CD4-positive, alpha-beta T cell (primary cell): ENCODE measurements at places on chromosomes 2 and 18. TPM values are rescaled to one million over a fixed set of nuclear protein-coding genes. Genes with fewer than 3 reads are reported as not detected.

The ASXL2 gene
- 17.2 TPM for total RNA-seq

The ST3GAL5 gene
- 77.8 TPM for total RNA-seq

The CCDC178 gene
- total RNA-seq: not detected

The CNTNAP5 gene
- not detected for total RNA-seq

The DPP10 gene
- total RNA-seq: not detected

The NDUFB3 gene
- 13.6 TPM for total RNA-seq

The TLX2 gene
- 0.14 TPM for total RNA-seq

The CENPA gene
- 1.1 TPM for total RNA-seq

The KATNAL2 gene
- 1.5 TPM for total RNA-seq

The HOXD8 gene
- not detected for total RNA-seq
